ENCODE measurements at places on chromosomes 3 and 15.

DNA sequence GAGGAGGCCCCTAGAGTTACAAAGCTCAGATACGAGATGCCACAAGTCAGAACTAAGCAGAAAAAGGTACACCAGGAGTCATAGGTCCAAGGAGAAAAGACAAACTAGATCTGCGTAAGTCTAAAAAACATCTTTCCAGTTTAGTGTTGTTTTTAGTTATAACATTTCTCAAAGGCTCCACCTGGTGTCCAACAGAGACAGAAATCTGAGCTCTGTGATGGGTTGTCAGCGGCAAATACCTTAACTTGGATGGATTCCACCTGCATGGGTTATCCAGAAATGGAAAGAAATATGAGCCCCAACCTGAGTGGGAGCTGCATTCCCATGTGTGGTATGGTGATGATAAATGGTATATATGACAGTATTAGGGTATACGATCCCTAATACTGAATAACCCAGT, 238.6 kb upstream of the CHRM5 start:
- DNase-seq = no peak

DNA sequence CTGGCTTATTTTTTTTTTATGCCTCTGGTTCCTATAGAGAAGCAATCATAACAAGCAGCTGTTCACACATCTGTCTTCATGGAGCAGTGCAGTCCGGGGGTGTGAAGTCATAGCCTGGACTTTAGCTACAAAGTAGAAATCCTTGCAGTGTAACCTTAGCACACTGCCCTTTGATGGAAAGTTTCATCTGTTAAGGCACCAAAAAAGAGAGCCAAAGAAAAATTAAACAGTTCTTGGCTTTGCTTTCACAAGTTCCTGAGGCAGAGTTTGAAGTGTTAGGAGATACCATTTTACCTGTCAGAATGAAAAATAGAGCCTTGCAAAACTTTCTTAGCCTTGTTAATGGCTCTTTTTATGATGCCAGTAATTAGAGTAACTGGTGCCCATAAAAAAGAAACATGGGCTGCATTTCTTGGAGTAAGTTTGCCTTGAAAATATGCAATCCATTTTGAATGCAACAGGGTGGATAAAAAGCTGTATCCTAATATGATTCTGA, 84.1 kb downstream of the PIK3R4 start:
- no peak for DNase-seq

DNA sequence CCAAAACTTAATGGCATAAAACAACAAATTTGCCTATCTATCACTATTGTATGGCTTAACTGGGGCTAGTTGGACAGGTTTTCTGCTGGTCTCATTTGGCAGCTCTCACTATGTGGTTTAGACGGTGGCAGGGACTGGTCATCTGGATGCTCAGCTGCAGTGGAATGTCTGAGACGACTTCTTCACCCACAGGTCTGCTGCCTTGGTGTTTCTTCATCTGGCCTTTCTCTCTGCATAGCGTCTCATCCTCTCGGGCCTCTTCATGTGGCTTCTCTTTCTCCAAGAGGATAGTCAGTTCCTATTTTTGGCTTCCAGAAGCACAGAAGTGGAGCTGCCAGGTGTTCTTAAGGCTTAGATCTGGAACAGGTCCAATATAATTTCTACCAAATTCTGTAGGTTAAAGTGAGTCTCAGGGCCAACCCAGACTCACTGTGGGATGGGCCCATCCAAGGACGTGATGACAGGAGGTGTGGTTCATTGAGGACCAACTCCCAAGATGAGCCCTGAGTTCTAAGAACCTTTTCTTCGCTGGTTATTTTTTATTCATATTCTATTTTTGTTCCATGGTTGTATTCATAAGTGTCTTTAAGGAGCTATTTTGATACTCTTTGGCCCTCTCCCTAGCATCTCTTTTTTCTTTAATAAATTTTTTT, 18.6 kb downstream of the UBE2Q2 start:
- no peak for DNase-seq

- peak; percentile 65 for DNase-seq
Measured at GRCh38 chr15:58065445-58066041, at the start of gene ALDH1A2. Gene ALDH1A2, minus strand, starts transcription at chr15:58065711. Its CDS starts 61 bp downstream, at chr15:58065650.

- DNase-seq = no peak
Measured at GRCh38 chr3:150725548-150725947, 21.8 kb upstream of the ERICH6 start.

- no peak for DNase-seq
Measured at GRCh38 chr15:25711164-25711563, 152.0 kb downstream of the ATP10A start.

DNA sequence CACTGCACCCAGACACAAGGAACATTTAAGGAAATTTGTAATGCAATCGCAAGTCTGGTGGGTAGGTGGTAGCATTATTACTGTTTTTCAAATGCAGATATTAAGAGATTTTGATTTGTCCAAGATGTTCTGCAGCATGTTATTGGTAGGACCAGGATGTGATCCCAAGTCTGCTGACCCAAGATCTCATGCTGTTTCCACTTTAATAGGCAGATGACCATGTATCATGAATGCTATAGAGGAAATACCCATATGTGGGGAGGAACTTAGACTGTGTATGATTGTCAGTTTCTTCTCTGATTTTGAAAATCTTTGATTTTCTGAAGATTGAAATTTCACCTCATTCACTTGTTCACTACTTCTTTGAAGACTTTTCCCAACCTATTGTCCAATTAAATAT, 28.7 kb downstream of the ATP6V1A start:
- DNase-seq = peak; percentile 80

- no peak for DNase-seq
Measured at GRCh38 chr3:4407941-4408340, 59.1 kb downstream of the SUMF1 start.

DNA sequence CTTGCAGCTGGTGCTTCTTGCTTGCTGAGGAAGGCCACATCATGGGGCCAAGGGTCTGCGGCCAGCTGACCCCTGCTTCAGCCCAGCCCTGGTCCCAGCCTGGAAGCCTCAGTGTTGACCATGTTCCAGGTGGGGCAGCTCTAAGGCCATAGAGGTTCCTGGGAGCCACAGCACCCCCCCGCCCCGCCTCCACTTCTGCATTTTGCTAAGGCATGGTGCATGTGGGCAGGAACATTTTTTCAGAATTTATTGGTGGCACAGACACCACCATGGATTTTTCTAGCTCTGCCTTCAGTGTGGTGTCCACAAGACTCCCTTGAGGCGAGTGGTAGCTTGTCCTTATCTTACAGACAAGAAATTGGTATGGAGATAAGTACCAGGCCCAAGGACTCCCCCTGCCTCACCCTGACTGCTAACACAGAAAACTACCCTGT, 1.9 kb upstream of the CHST14 start:
- peak; percentile 22 for DNase-seq

GRCh38 chr3:95775486-95776094, 1038.8 kb upstream of the EPHA6 start:
- DNase-seq = no peak

DNA sequence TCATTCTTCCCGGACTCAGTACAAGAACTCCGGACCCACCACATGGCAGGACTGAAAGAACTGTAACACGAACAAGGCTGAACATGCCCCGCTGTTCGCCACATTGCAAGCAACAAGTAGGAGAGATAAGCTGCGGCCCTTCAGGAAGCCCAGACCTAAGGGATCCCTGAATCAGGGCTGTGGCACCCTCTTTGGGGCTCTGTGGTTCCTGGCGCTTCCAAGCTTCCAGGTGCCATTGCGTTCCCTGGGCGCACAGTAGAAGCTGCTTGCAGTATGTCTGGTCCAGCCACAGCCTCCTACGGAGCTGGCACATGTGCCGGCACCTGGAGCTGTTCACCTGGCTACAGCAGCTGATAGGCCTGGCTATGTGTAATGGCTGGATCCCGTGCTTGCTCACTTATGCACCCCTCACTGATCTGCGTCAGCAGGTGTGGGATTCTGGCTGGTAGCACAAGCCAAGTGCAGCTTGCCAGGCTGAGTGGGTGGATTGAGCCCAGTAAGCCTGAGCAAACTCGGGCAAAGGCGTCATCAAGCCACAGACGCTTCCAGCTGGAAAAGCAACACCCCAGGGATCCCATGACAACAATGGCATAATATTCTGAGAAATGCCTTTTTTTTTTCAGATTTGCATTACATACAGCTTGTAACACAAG, 748.6 kb upstream of the GBE1 start:
- DNase-seq = no peak

- no peak for DNase-seq
Measured at GRCh38 chr15:56891852-56892440, 26.5 kb upstream of the TCF12 start.

GRCh38 chr3:47425383-47425778, 44.6 kb downstream of the PTPN23 start:
- no peak for DNase-seq

- DNase-seq = no peak
Measured at GRCh38 chr15:33026614-33027013, 167.9 kb downstream of the FMN1 start.

DNA sequence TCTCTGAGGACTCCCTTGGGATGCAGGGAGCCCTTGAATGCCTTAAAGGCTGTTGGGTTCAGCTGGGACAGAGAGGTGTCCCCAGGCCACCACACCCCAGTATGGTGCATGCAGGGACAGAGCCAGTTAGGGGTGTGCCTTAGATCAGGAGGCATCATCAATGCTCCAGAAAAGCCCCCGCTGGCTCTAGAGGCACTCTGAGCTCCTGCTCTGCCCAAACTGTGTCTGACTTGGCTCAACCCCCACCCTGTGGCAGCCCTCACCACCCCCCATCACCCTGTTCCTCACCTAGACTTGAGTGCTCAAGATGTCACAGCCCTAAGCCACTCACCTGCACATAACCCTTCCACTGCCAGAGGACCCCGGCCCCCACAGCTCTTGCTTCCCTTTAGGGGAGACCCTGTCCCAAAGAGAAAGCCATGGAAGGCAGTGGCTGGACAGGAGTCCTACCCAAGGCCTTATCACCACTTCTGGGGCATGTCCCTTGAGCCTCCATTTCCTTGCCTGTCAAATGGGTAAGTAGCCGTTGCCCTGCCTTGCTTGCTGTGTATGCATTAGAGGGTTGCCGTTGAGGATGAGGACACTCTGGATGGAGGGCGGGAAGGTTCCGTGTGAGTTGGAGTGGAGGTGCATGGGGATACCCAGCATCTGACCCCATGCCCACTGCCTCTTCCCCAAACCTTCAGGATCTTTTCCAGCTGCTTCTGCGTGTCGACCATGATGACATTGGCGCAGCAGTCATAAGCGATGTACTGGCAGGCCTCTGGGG, 41.4 kb downstream of the ACSBG1 start:
- DNase-seq = no peak

DNA sequence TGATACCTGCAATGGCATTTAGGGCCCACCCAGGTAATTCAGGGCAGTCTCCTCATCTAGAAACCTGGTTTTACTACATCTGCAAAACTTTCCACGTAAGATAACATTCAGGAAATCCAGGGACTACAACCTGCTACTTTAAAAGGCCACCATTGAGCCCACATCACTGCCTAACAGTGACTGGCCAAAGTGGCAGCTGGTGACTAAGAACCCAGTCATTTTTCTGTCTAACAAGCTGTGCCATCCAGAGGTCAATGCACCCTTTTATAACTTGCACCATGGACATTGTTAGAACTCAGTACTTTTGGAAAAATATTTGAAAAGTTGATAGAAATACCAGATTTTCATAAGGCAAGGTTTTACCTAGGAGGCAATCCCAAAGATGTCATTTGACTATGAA, 492.4 kb downstream of the OTOL1 start:
- DNase-seq = no peak

DNA sequence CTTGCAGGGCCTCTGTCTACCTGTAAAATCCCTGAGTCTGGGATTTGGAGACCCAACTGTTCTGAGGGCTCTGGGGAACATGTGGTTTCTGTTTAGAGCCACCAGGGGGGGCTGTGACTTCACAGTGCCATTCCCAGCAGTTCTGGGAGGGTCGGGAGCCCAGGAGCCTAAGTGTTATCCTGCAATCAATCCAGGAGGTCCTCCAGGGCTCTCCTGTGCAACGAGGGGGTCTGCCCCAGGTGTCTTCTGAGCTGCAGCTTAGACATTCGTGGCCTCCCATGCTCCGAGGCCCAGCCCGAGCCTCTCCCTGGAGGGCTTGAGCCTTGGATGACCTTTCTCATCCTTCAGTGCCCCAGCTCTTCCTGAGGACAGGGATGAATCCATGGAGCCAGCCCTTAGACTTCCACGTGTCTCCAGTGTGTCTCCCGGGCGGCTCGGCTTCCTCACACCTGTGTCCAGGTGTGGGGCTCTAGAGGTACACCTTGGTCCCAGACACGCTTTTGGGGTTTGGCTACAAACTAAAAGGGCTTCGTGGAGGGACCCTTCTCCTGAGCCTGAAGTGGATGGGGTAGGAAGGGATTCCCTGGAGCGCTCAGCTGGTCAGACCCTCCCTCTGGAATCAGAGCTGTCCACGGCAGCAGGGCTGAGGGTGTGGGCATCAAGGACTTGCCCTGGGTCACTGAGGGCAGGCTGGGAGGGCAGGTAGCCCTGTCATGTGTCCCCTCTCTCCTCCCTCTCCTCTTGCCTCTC, 20.3 kb upstream of the ABTB1 start:
- DNase-seq = peak; percentile 57

DNA sequence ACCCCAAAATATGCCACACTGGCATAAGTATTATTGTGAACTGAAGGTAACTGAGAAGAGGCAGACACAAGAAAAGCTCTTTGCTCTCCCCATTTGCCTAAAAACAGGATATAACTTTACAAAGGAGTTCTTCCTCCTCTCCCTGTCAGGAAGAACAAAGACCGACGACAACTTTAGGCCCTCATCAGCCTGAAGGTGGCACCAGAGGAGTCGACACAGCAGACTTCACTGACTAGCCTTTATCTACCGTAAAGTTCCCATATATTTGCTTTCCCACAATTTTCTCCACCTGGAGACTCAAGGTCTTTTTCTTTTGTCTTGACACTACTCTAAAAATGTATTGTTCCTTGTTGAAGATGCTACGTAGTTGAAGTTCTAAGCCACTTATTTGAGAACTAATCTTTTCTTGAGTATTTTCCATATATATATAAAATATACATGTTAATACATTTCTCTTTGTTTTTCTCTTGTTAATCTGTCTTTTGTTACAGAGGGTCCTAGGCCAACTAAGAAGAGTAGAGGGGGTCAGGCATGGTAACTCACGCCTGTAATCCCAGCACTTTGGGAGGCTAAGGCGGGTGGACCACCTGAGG, 16.2 kb upstream of the XIRP1 start:
- peak; percentile 67 for DNase-seq

GRCh38 chr15:74396445-74397238, 29.2 kb upstream of the CYP11A1 start:
- peak; percentile 66 for DNase-seq

DNA sequence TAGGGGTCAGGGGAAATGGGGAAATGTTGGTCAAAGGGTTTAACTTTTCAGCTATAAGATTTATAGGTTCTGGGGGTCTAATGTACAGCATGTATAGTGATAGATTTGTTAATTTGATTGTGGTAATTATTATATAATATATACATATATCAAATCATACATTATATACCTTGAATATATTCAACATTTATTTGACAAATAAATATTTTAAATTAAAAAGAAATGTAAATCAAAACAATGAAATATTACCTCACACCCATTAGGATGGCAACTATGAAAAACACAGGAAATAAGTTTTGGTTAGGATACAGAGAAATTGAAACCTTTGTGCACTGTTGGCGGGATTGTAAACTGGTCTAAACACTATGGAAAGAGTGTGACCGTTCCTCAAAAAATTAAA, 85.0 kb upstream of the SLCO2A1 start:
- DNase-seq = no peak

Measured in inflammatory macrophage (primary cell).